ENCODE measurements at places on chromosomes 11 and 22.

GRCh38 chr11:19966441-19966840 is 193.8 kb downstream of the DBX1 start:
- DNase-seq: no peak

DNA sequence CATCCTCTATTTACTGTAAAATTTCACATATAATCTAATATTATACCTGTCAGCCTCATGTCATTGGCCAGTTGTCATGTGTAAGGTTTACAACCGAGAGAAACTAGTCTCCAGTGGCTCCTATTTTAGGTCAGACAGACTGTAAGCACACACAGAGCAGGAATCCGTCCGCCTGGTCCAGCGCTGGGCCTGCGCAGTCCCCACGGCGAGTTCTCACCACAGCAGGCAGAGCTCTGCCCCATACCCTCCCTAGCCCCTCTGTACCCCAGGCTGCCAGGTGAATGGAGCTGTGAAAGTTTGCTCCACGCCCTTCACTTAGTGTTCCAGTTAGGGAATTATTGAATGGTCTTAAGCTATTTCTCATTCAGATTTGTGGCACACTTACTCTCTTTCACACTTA is 63.7 kb downstream of the SNX19 start:
- no peak for DNase-seq

- DNase-seq: no peak
Observed at GRCh38 chr11:134071306-134071705, 2.4 kb downstream of the JAM3 start.

GRCh38 chr11:19805827-19806226 is 93.2 kb downstream of the NAV2 start:
- no peak for DNase-seq

- DNase-seq: no peak
Observed at GRCh38 chr11:62850911-62851806, 11.8 kb upstream of the WDR74 start.

- DNase-seq: no peak
Observed at GRCh38 chr11:3613998-3614741, 27.6 kb downstream of the ART5 start.
